GM12864 (cell line): ENCODE measurements at places on chromosomes 12 and 14.
A peak's percentile ranks its signal among the peaks of the same experiment; 100 is the strongest.

DNA sequence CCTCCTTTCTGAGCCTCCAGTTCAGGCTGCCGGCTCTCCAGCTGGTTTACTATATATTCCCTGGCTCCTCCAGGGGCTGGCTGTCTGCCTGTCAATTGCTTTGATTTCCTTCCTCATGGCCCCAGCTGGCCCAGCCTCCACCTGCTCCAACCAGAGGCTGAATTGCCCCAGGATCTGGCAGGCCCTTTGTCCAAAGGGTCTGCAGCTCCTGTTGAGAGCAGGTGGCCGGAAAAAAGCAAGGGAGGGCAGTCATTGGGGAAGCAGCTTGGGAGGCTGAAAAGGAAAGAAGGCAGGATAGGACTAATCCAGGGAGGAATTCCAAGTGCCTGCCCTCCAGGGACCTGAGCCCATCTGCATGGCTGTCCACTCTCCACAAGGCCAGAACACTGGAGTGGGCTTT lies 25.3 kb downstream of the PAH start:
- DNase-seq = no peak

DNA sequence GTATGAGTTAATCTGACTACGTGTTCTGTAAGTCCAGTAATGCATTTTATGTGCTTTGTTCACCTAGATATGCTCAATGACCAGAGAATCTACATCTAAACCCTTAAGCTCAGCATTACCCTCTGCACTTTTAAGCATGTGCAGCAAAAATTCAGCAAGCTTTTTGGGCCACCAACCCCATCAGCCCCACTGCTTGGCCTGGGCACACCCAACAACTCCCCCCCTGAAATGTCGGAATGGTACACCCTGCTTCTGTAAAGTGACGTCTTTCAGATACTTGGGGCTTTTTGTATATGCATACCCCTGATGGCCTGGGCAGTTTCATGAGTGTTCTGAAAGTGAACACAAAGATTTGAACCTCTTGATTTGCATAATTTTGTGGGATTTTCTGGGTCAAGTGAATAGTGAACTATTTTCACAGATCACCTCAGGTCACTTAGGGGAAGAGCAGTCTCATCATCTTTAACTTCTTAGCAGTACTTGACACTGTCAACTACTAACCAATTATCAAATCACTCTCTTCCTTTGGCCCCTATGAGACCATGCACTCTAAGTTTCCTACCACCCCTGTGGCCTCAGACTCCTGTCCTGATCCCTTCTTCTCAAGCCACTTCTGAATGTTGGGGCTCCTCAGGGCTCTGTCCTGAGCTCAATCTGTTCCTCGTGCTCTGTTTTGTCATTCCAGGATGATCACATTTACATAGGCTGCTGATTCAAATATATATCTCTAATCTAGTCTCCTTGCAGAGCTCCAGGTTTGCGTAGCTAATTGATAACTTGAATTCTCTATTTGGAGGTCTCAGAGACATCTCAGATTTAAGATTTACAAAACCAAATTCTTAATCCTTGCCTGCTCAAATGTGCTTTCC lies 36.3 kb upstream of the PPM1A start:
- DNase-seq = peak; percentile 97

DNA sequence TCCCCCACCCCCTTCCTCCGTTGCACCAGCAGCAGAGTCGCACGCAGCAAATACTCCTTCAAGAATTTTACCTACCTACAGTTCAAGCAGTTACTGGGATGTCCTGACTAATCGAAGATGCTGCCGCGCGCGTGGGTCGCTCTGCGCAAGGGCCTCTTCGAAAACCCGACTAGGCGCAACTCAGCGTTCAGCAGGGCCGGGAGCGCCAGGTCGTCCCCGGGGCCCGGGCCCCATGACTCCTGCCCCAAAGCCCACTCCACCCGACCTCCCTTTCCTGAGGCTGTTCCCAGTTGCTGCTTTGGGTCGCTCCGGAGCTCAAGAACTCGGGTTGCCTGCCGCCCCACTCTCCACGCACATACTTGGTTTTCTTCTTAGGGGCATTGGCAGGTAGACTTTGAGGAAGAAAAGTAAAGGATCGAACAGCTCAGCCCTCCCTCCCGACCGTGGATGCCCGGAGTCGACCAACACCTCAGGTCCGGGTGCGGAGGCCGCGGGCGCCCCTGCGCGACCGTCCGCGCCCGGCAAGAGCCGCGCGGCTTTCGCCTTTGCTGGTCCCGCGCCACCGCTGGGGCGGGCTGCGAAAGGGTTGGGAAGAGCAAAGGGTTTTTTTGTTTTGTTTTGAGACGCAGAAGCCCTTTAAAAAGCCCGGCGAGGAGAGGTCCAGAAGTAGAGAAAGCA lies 1.9 kb downstream of the BMP4 start:
- DNase-seq = no peak

- DNase-seq = no peak
Observed at GRCh38 chr12:124472690-124473279, 94.6 kb downstream of the NCOR2 start.

DNA sequence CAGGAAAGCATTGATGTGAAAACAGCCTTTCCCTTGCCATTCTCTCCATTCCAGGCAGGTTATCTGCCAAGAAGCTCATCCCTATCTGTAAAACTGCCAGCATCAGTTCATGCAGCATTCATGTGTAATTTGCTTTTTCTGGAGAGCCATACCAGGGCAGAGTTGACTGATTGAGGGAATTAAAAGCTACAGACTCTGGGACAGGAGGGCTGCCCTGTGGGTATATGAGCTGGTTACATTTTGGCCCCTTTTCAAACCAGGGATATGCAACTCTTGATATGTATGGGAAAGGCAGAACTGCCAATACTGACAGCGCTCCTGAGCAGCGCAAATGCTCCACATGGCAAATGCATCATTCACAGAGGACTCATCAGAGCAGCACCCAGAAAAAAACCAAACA lies 53.7 kb downstream of the SYT1 start:
- no peak for DNase-seq

DNA sequence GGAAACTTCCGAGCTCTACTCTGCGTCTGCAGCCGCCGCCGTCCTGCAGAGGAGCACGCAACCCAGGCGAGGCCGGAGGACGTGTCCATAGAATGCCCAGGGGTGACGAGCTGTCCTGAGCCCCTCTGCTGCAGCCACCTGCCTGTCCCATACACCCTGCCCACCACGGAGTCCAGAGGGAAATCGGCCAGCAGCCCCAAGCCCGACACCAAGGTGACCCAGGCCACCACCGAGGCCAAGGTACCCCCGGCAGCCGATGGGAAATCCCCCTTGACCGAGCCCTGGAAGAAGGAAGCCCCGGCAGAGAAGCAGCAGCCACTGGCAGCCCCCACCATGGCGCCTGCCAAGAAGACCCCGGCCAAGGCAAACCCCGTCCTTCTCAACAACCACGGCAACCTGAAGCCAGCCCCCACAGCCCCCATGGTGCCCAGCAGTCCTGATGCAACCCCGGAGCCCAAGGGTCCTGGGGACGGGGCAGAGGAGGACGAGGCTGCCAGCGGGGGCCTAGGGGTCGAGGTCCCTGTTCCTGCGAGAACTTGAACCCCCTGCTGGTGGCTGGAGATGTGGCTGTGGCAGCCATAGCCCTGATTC lies 128.7 kb upstream of the C14orf180 start:
- DNase-seq = no peak

- DNase-seq = peak; percentile 39
Observed at GRCh38 chr14:52961060-52961639, 10.3 kb upstream of the FERMT2 start.

DNA sequence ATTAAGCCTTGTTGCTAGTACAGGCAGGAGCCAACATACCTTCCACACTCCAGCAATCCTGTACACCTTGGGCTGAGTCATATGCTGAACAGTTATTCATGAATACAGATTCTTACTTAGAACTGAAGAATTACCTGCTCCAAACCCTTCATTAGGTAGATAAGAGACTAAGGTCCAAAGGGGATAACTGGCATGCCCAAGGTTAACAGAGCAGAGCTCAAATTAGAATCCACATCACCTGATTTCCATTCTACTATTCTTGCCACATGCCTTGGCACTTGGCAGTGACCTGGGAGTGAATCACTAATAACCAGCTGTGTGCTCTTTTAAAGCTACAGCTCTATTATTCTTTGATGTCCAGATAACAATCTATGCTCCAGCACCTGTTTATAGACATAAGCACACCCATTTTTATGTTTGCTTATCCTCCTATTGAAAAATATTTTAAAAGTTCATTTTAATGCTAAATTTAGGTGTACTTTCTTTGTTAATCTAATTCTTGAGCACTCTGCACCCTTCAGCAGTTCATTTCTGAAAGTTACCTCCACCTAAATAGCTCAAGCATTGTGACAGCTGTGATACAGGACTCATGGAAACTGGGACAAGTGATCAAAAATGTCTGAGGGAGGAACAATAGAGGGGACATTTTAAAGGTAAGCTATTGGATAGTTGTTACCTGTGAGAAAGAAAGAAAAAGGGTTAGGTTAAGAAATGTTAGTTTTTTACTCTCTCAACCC lies 19.4 kb downstream of the LPCAT3 start:
- DNase-seq = no peak
